ENCODE measurements at places on chromosomes 3 and 15. TPM values are rescaled to one million over a fixed set of nuclear protein-coding genes. Genes with fewer than 3 reads are reported as not detected.

Gene SEC22A
- total RNA-seq: 28.8 TPM

Gene SKIL
- total RNA-seq: 79.3 TPM

Gene CAV3
- not detected for total RNA-seq

Gene TMEM212
- total RNA-seq: not detected

All from hepatocyte (in vitro differentiated cells).